ENCODE measurements at places on chromosomes 5 and 9. TPM values are rescaled to one million over a fixed set of nuclear protein-coding genes. Genes with fewer than 3 reads are reported as not detected.

PHF24 gene
- not detected for total RNA-seq

PAEP gene
- total RNA-seq, result not detected

PCDHB15 gene
- 0.55 TPM for total RNA-seq

SHC3 gene
- 2.0 TPM for total RNA-seq

CYSRT1 gene
- 0.92 TPM for total RNA-seq

KCNMB1 gene
- total RNA-seq, result 0.29 TPM

TAS2R1 gene
- not detected for total RNA-seq

ST8SIA4 gene
- total RNA-seq, result 25.0 TPM

GRXCR2 gene
- total RNA-seq, result not detected

IRX2 gene
- not detected for total RNA-seq

Measured in endothelial cell of umbilical vein (primary cell).